CD4-positive, alpha-beta T cell treated with Interleukin-2 at 100 ng/mL for 4 hours (primary cell): ENCODE measurements at places on chromosomes 12 and 14.

DNA sequence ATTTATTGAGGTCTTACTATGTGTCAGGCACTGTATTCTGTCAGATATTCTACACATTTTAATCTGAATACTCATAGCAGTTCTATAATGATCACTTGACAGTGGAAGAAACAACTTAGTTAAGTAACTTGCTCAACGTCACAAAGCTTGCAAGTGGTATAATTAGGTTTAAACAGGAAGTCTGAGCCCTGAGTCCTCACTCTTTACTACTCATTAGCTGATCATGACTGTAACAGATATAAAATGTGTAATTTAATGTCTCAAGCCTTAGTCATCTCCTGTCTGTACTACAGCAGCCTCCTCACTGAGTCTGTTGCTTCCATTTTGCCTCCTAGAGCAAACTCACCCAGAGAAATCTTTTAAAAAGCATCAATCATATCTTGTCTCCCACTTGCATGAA, 38.9 kb downstream of the PPP4R4 start:
- DNase-seq: no peak

- DNase-seq: no peak
These were observed 47.4 kb upstream of the DICER1 start for GRCh38 chr14:95204705-95205104.

DNA sequence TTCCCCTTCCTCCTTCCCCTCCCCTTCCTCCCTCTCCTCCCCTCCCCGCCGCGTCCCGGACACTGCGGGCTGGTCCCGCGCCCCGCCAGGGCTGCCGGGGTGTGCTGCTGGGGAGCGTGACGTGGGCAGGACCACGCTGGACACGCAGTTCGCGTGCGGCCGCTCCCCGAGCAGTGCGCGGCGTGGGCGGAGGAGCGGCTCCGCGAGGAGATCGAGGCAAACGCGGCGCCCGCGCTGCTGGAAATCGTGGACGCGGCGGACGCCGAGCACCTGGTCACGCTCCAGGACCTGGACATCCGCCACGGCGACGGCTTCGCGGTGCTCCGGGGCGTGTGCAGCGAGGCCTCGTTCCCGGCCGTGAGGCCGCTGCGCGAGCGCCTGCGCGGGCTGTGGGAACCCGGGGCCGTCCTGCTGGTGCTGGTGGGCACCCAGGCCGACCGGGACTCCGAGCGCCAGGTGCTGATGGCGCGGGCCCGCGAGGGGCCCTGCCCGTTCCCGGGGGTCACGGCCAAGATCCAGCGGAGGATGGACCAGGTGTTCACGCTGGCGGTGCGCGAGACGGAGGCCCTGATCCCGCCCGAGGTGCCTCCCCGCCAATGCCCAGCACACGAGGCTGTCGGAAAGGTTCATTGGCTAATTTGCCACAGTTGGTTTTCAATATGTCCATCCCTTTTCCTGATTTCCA, 84.3 kb downstream of the TNFAIP2 start:
- no peak for DNase-seq

DNA sequence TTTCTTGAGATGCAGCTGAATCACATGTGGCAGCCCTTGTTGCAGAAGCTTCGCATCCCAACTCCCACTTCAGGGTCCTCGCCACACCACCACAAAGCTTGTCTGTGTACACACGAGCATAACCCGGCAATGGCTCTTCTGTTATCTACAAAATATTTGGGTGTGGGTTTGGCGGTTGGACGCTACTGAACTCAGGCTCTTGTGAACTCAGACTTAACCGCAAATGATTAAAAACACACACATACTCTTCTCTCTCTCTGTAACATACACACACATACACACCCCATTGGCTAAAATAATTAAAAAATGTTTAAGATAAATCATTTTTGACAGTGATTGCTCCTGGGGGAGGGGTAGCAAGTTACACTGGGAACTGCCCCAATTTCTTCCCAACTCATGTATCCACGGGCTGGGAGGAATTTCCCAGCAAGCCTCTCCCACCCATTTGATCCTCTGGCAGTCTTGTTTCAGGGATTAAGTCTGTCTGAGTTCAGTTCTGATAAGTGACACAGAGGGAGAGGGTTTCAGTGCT, 63.7 kb upstream of the MANSC4 start:
- no peak for DNase-seq

GRCh38 chr14:69288011-69288771, 28.2 kb downstream of the GALNT16 start:
- no peak for DNase-seq

DNA sequence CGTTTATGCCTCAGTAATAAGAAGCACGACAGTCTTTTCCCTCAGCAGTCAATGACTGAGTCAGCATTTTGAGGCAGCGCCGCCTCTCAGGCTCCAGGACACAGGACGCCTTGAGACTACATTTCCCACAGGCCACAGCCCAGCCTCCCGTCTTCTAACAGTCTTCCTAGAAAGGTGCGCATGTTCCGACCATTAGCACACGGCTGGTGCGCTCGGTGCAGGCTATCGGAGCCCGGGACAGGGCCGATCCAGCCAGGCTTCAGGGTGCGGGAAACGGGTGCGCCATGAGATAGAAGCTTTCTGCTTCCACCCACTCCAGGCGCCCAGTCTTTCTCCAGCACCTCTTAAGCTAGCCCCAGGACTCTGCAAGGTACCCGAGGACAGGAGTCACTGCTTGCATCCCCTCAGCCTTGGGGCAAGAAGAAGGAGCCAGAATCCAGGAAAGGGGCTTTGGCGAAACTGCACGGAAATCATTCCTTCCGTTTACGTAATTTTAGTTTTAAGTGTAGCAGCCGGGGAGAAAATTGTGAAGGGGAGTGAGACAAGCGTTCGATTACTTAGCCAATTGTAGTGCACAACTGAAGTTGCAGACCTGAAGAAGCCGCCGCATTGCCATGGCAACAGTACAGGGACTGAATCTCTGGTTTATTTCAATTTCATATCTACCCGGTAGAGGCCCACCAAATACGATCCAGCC, 54.0 kb downstream of the ZNF641 start:
- DNase-seq: peak; percentile 35

- DNase-seq: no peak
These were observed 45.6 kb upstream of the SOCS2 start for GRCh38 chr12:93526786-93527428.

- DNase-seq: no peak
These were observed 8.7 kb downstream of the CLIP1 start for GRCh38 chr12:122413516-122414404.

DNA sequence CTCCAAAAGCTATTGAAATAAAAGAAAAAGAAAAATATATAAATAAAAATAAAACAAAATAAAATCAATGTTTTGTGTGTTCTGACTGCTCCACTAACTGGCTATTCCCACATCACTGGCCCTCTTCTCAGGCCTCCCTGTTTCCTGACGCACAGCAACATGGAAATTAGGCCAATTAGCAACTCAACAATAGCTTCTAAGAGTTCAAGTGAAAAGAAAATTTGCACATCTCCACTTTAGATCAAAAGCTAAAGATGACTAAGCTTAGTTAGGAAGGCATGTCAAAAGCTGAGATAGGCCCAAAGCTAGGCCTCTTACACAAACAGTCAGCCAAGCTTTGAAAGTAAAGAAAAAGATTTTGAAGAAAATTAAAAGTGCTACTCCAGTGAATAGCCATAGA, 200.8 kb downstream of the DUSP6 start:
- DNase-seq: no peak

- no peak for DNase-seq
These were observed 146.7 kb downstream of the TMEM117 start for GRCh38 chr12:43982544-43982943.
